ENCODE measurements at places on chromosomes 5 and 9. TPM values are rescaled to one million over a fixed set of nuclear protein-coding genes. Genes with fewer than 3 reads are reported as not detected.
A peak's percentile ranks its signal among the peaks of the same experiment; 100 is the strongest.

DNA sequence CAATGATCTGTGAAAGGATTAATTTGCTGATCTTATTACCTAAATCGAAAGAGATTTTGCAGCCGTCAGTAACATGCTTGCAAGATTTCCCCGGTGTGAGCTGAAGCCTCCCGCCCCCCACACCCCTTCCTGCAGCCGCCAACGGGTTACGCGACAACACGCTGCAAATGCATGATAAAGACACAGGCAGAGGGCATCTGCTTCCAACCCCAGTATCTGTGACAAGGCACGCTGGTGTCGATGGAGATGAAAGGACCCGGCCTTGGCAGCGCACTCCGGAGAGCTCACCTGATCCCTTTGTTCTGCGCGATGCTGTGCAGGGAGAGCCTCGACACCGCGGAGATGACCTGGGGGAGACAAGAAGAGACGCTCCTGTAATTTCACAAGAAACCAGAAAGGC is 122.9 kb upstream of the SARDH start:
- DNase-seq, result no peak

DNA sequence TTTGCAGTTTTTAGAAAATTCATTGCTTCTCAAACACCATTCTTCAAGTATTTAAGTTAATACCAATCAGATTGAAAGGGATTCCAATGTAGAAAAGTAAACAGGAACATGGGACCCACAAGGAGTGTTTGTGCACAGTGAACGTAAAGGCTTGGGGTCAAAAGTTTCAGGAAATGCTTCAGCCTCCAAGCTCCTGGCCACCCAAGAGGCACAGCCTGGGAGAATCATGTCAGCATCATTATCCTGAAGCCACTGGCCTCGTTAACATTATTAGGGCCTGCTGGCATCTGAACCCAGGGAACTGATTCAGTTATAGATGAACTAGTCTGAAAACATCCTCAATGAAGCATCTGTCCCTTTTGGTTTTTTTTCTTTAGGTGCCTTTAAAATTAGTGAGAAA is 122.9 kb downstream of the NXNL2 start:
- DNase-seq, result no peak

GRCh38 chr5:142845954-142846398 is 75.8 kb downstream of the ARHGAP26 start:
- no peak for DNase-seq

GRCh38 chr9:83166372-83166771 is 103.4 kb upstream of the RASEF start:
- DNase-seq, result no peak

DNA sequence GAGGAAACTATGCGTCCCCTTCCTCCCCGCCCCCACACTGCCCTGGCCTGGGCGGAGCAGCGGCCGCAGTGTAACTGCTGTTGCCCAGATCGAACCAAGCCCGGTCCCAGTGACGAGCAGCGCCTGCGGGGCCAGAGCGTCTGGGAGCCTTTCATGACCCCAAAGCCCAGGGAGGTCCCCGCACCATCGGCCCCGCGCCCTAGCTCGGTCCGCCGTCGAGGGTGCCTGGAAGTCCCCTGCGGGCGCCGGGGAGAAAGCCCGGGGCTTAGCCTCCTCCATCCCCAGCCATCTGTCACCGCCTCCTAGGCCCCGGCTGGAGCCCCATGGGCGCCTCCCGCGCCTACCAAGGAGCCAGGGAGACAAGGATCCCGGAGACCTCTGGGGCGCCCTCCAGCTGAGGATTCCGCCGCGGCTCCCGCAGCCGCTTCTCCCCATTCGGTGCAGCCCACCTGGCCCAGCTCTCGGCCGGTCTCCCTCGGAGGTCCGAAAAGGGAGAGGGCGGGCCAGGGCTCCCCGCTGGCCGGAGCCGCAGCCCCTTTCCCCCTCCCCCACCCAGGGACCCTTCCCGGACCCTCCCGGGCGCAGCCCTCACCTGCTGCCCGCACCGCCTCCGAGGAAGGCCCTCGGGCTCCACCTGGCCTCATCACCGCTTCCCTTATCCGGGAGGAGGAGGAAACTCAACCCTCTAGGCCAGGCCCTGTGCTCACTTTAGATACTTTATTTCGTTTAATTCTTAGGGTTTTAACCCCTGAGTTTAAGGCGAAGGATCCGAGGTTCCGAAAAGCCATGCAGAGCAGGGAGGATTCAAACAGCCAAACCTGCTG is 45.6 kb downstream of the APTX start:
- no peak for DNase-seq

GRCh38 chr5:32170303-32171151 is 3.6 kb downstream of the GOLPH3 start:
- peak; percentile 41 for DNase-seq

GRCh38 chr9:37163299-37163698 is 42.9 kb downstream of the ZCCHC7 start:
- DNase-seq, result no peak

DNA sequence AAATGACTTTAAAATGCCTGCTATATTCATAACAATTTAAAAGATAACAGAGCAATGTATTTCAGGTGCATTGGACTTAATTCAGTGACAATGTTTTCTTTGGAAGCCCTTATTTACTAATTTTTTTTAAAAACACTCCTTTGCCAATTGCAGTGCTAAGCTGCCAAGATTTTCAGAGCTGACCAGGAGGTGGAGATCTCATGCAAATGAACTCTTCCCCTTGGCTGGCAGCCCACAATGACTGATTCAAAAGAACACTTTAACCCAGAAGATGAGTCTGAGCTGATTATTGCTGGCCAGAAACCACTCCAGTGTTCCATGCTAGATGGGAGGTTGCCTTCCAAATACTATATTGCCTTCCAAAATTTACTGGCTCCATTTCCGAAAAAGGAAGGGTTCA is 128.3 kb upstream of the CCNH start:
- peak; percentile 26 for DNase-seq

DNA sequence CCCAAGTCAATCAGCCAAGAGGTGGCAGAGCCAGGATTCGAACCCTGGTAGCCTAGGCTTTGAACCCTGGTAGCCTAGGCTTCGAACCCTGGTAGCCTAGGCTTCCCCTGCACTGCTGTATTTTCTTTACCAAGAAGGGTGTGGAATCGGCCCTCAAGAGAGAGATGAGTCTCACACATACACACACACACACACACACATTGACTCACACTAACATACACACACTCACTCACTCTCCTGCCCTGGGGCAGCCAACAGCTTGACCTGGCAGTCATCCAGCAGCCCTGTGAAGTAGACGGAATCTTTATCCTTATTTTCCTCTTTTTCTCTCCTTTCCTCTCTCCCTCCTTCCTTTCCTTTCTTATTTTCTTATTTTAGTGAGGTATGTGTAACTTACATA is 55.4 kb upstream of the RPL26L1 start:
- peak; percentile 84 for DNase-seq

- DNase-seq, result no peak
These were observed 29.0 kb upstream of the CCNJL start for GRCh38 chr5:160341309-160341870.

Gene ADGRV1
- 0.12 TPM for total RNA-seq

Measured in endothelial cell of umbilical vein (primary cell).